ENCODE measurements at places on chromosomes 4 and X. TPM values are rescaled to one million over a fixed set of nuclear protein-coding genes. Genes with fewer than 3 reads are reported as not detected.

VCX3A gene
- total RNA-seq = 0.33 TPM

HELT gene
- not detected for total RNA-seq

RBMXL3 gene
- total RNA-seq = not detected

SLC30A9 gene
- 98.7 TPM for total RNA-seq

KLHL2 gene
- 27.7 TPM for total RNA-seq

FGF5 gene
- 1.5 TPM for total RNA-seq

TRPC5OS gene
- total RNA-seq = 0.06 TPM

DNA sequence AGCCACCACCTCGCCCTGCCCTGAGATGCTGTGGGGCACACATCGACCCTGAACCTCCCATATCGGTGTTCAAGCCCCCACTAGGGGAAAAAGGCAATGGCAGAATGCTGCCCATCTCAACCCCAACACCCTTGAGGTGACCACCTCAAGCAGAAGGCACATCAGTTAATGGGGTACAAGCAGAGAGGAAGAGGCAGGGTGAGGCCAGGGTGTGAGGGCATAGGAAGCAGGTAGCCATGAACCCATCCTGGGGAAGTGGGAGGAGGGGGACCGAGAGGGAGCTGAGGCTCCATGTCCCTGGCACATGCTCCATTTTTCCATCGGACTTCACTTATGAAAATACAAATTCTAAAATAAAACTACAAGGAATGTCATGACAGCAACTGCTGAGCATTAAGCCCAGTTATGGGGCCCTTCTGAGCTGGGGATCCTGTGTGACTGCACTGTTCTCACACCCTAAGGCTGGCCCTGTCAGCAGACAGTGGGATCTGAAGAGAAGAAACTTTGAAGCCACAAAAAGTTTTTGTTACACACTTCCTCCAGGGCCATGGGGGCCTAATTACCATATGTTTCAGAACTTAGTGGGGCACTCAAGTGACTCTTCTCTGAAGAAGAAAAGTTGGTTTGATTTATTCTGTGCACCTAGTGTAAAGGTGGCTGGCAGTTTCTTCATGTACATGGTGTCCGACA lies 68.2 kb upstream of the FAM241A start:
- no peak for DNase-seq

DNA sequence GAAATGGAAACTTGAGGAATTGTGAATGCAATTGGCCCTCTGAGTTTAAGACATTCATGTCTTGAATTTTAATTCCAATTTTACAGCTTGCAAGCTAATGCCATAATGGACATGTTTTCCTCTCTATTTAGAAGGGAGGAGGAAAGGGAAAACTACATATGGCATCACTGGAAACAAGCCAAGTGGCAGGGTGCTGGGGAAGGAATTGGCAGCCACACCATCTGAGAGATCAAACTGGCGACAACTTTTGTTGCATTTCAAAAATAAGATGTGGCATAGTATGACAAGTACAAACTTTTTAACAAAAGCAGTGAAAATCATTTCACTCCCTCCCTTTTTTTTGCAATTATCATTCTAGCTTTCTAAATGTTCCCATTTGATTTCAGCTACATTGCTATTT lies 615.6 kb downstream of the CENPC start:
- DNase-seq = no peak

DNA sequence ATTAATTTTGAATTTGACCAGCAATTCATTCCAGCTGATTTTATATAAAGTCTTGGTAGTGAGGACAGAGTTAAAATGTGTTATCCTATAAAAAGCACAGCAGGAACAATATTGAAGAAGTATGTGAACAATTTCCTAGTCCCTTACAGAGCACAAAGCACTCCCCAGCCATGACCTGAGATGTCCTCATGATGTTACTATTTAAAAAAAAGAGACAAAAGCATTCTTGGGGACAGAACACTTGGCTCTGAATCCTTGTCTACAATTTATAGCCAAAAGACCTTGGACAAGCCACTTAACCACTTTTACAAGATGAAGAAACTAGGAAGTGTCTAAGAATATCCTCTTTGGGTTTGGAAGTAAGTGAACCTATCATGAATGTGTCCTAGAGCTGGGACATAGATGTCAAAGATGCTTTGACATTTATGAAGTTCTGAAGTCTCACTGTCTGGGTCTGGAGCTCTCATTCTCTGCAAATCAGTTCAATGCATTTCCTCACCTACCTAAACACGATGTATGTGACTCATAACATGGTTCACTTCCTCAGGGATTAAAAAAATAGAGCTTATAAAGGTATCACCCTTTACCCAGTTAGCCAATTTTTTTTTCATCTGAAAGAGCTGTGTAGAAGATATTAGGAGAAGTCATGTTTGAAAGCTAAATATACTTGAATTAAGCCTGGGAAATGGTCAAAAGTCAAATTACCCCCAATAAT lies 61.4 kb downstream of the IGFBP7 start:
- DNase-seq = no peak

DNA sequence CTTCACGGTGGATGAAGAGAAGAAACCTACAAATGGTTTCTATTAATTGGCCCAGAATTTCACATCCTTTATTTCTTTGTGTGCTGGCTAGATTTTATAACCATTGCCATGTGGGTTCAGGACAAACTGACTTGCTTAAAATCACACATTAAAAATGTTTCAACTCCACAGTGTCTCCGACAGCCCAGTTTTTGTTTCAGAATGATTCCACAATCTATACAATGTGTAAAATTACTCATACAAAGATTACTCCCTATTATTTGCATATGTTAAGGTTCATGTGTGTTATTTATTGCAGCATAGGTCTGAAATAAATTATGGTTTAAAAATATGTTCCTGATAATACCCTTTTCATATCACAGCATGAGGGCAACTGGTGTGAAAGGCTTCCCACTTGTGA lies 20.6 kb downstream of the DCHS2 start:
- DNase-seq = no peak

- no peak for DNase-seq
Measured at GRCh38 chr4:160848489-160848888, 1315.3 kb downstream of the FSTL5 start.

DNA sequence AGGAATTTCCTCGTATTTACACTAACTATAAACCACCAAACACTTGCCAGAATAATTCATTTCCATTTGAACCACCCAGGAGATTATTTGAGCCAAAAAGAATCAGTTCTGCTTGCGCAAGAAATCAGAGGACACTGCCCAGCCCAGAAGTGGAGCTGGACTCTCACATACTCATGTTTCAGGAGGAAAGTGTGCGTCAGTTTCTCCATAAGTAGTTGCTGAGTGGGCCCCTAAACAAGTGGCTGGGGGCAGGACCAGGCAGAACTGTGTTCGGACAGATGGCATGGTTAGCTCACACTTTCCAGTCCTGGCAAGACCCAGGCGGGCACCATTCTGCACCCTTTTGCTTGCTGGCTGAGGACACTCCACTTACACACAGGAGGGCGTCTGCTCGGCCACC lies 38.8 kb downstream of the BTC start:
- DNase-seq = no peak

DNA sequence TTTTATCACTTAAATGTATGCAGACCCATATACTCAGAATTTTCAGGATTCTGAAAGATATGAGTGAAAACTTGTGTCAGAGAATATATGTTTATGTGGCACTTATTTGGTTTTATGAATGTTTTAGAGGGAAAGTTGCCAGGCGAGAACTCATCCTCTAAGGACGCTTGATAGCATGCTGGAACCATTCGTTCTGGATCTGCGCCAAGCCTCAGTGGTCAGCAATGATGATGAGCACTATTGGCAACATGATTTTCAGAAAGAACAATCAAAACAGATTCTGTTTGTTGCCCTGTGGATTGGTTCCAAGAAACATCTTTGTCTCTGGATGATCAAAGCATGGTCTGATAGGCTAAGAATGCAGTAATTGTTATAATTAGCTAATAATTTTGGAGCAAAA lies 32.1 kb upstream of the RAPGEF2 start:
- no peak for DNase-seq

DNA sequence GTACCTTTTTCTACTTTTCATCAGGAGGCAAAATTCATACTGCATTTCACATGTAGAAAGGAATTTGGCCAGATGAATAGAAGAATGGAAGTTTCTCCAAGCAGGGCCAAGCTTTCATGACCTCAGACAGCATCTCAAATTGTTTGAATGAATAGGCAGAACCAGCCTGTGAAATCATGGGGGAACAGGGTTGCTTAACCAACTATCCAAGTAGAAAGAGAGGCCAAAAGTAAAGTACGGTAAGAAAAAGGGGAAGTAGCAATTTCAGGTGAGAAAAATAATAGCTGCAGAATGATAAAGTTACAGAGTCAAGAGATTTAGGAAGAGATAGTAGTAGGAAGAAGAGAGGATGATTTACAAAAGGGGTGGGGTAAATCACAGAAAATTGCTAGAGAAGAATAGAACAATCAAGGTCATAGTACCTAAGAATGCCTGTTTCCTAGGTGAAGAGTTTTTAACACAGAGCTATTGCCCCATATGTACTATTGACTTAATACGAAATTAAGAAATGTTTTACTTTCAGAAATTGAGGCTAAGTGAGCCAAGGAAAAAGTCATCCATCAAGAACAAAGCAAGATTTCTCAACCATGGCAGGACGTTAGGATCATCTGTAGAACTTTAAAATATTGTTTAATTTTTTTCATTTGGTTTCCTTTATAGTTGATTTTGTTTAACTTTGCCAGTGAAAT lies 177.1 kb upstream of the TET2 start:
- DNase-seq = no peak

DNA sequence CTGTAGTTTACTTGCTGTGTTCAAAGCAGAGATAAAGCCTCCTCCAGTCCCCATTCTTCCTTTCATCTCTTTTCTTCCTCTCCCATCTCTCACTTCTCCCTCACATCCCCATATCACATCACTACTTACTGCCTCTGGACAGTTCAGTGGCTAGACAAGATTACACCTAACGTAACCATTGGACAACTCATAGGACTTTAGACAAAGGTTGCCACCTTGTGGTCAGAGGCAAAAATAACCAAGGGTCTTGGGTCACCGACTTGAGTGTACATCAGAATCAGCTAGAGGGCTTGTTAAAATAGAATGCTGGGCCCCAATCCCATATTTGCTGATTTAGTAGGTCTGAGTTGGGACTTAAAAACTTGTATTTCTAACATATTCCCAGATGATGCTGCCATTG lies 109.3 kb upstream of the DGKK start:
- peak; percentile 7 for DNase-seq

GRCh38 chr4:75834772-75835154 lies 67.5 kb downstream of the PPEF2 start:
- DNase-seq = no peak

GRCh38 chrX:48711162-48711928 lies 14.8 kb downstream of the SUV39H1 start:
- no peak for DNase-seq

DNA sequence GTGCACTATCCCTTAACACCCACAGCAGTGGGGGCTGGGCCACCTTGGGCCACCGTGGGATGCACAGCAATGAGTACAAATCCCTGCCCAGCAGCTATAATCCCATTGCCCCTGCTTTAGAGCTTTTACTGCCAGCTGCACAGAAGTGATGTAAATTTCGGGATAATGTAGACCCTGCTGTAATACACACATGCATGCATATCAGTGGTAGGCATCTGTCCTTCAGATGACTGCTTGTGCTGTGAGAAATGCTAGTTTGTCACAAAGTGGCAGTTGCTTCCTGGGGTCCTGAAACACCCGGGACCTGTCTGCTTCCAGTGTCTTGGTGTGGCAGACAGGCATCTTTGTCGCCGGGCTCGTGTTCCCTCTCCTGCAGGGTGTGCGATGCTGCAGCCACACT lies 14.1 kb downstream of the NSG1 start:
- no peak for DNase-seq

DNA sequence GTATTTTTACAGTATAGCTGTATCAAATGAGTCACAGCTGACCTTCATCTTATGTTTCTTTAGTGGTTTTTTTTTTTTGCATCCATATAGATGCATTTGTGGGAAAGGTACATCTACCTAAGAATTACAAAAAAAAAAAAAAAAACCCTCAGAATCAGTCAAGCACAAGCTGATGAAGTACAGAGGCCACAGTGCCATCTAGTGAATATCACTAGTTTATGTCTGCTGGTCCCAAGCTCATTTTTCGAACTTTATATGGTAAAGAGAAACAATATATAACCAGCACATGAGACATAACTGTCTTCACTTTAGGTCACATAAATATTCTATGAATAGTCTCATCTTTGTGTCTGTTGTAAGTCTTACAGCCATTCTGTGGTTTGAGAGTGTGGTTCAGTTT lies 220.1 kb downstream of the DLG3 start:
- DNase-seq = no peak

- no peak for DNase-seq
Measured at GRCh38 chr4:7244751-7245320, 52.5 kb downstream of the SORCS2 start.

Data from spinal cord (tissue), 10 donors.